ENCODE measurements at places on chromosomes 16 and 17. TPM values are rescaled to one million over a fixed set of nuclear protein-coding genes. Genes with fewer than 3 reads are reported as not detected.
A peak's percentile ranks its signal among the peaks of the same experiment; 100 is the strongest.

RTN4RL1 gene
- total RNA-seq: 0.77 TPM

GGT6 gene
- not detected for total RNA-seq

STAC2 gene
- not detected for total RNA-seq

DNA sequence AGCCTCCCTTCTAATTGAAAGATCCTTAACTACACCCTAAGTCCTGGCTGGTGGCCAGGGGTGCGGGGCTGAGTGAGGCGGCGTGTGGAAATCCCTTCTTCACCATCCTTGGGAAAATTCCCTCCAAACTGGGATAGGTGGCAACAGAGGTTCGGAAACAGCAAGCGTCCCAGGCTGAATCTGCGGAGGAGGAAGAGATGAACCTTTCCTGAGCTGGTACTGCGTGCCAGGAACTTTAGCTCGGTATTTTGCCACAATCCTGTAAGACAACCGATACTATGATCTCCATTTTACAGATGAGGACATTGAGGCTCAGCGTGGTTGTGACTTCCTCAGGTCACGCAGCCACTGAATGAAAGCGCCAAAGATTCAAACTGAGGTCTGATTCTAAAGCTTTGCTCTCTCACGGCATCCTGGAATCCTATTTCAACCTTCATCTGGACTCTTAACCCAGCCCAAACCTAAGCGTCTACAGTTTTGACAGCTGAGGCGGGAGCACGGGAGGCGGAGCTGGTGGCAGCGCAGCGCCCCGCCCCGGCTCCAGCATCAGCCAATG is 583 bp upstream of the CYLD start:
- H3K4me3 ChIP-seq: peak overlapping the region; percentile 72
- H3K27ac ChIP-seq: peak overlapping the region; percentile 40
- no peak for DNase-seq
- H3K4me1 ChIP-seq: peaks cover 13% of the 10 kb centered on the region
- H3K27me3 ChIP-seq: peaks cover 2% of the 10 kb centered on the region
- H3K36me3 ChIP-seq: no peaks in the 10 kb centered on the region

DNA sequence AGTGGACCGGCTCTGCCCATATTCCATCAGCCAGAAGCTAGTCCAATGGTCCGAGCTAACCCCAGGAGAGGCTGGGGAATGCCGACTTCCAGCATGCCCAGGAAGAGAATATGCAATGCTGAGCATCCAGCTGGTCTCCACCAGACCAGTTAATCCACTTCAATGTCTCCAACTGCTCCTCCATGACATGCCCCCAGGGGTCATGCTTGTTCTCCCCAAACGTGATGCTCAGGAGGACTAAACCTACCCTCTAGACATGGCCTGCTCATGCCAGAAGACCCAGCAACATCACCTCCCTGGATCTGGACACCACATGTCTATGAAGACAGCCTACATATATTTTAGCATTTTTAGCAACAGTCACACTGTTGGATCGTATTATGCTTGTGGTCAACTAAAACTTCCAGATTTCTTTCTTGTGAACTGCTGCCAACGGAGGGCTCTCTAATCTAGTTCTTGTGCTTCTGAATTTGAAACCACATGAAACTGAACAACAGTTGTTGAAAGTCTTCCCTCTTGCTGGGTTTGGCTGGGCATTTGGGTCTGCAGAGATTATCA is 245.1 kb downstream of the SOX9 start:
- H3K27ac ChIP-seq: no peak overlapping the region
- no peaks in the 10 kb centered on the region for H3K27me3 ChIP-seq
- H3K4me1 ChIP-seq: peaks cover 27% of the 10 kb centered on the region
- peak; percentile 85 for DNase-seq

DNA sequence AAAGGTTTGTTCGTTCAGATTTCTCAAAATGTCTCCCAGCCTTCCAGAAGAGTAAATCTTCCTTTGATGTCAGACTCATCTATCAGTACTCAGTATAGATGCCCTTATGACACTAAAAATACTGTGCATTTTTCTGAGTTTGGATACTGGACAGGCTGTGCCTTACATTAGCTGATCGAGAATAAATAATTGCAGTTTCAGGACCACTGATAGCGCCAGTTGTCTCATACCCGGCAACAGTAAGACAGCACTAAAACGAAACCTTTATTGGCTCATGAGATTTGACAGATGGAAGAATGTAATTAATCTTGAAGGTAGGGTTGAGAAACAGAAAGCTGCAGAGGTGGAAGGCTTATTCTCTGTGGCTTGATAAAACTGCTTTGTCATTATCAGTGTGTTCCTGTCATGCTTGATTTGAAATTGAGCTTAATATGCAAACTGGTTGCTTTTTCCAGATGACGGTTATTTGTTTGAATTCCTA is 1.2 kb downstream of the ATP6V0A1 start:
- DNase-seq: peak; percentile 62
- H3K27ac ChIP-seq: no peak overlapping the region
- H3K4me3 ChIP-seq: peak overlapping the region; percentile 80
- H3K27me3 ChIP-seq: no peaks in the 10 kb centered on the region

DNA sequence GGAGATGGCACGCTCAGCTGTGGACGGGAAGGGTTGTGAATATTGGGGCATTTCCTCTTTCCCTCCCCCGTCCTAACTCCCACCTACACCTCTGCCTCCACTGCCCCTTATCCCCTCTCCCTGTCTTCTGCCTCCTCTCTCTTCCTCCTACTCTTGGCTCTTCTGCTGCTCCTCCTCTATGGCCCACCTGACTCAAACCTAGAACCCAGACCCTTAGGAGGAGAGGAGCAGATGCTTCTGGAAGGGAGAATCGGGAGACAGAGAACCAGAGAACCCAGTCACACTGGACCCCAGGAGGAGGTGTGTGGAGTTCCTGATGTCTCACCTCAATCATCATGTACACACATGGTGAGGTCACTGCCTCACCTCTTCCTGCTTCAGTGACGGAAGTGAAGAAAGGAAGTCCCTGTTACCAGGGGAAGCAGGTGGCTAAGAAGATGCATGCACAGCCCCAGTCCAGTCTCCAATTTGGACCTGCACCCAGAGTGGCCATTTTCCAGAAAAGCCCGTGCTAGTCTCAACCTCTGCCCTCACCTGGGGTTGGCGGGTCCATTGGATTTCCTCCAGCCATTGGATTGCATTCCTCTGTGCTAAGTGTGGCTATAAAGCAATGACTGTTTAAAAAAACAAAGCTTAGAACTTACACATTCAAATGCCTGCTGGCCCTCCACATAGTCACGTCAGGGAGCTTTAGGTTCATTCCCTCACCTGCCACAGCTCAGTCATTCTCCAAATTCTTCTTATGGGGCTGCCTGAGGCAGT is 4.0 kb downstream of the RNF222 start:
- no peak for DNase-seq
- H3K4me3 ChIP-seq: no peak overlapping the region
- no peaks in the 10 kb centered on the region for H3K36me3 ChIP-seq
- peaks cover 14% of the 10 kb centered on the region for H3K4me1 ChIP-seq

DNA sequence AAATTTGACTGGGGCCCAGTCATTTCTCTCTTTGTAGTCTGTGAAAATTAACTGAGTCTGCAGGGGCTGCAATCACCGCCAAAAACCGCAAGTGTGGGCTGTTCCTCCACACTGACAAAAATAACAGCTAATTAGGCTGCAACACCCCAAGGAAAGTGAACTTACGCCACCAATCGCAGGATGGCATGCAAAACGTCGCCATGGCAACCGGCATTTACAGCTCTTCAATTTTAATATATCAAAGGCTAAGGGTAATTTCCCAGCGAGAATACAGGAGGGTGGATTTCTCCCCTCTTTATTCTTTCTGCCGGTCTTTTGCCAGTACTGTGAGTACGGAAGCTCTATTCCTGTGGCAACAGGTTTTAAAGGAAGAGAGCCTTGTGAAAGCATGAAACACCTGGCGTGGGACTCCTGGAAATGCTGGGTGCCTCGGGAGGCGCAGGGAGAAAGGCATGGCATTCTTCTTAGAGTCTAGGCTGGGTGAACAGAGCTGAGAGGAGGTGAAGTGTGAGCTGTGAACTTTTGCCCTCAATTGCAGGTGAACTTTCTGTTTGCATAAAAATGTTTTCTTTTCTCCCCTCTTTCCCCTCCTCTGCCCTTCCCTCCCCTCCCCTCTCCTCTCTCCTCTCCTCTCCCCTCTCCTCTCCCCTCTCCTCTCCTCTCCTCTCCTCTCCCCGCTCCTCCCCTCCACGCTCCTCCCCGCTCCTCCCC is 399.7 kb downstream of the XYLT1 start:
- peak; percentile 20 for DNase-seq
- no peaks in the 10 kb centered on the region for H3K27me3 ChIP-seq
- H3K4me1 ChIP-seq: no peaks in the 10 kb centered on the region
- H3K27ac ChIP-seq: no peak overlapping the region
- no peaks in the 10 kb centered on the region for H3K36me3 ChIP-seq
- no peak overlapping the region for H3K4me3 ChIP-seq

GRCh38 chr17:59093145-59093701 is 13.5 kb downstream of the TRIM37 start:
- peak overlapping the region; percentile 55 for H3K4me3 ChIP-seq
- DNase-seq: no peak
- no peaks in the 10 kb centered on the region for H3K27me3 ChIP-seq
- peak overlapping the region; percentile 92 for H3K27ac ChIP-seq
- peaks cover 28% of the 10 kb centered on the region for H3K4me1 ChIP-seq

DNA sequence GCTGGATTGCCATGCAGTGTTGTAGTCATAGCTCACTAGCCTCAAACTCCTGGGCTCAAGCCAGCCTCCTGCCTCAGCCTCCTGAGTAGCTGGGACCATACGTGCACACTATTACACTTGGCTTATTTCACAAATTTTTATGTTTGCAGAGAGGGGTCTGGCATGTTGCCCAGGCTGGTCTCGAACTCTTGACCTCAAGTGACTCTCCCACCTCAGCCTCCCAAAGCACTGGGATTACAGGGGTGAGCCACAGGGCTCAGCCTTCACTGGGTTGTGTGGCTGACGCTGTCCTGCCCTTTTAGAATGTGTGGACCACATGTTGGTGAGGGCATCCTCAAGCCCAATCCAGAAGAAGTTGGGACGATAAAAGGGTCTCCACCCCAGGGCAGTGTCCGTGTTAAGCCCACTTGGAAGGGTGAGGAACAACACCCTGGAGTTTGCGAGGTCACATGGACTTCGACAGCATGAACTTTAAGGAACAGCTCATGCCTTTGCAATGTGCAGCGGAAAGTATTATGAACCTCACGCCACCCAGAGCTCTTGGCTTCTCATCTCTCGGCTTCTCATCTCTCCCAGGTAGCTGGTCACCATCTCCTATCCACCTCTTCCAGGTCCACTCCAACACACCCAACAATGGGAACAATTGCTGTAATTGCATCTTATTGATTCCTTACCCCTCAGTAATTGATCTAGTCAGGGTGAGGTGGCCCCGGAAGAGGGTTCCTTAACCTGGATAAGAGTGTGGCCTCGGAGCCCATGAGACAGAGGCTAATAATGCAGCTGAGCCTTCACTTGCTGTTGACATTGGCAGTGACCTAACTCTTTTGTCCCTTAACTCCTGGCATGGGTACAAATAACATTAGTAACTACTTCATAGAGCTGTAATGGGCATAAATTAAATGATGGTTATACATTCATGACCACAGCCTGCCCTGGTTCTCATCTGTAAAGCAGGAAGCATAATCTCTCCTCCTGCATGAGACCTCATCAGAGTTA is 6.7 kb downstream of the FOXL1 start:
- peak overlapping the region; percentile 13 for H3K4me3 ChIP-seq
- peaks cover 65% of the 10 kb centered on the region for H3K4me1 ChIP-seq
- no peaks in the 10 kb centered on the region for H3K27me3 ChIP-seq
- DNase-seq: peak; percentile 76
- H3K36me3 ChIP-seq: no peaks in the 10 kb centered on the region
- H3K27ac ChIP-seq: peak overlapping the region; percentile 98

GRCh38 chr16:1626776-1627175 is 14.6 kb downstream of the CRAMP1 start:
- DNase-seq: no peak
- H3K4me3 ChIP-seq: no peak overlapping the region
- H3K27ac ChIP-seq: no peak overlapping the region
- H3K36me3 ChIP-seq: peaks cover 10% of the 10 kb centered on the region
- no peaks in the 10 kb centered on the region for H3K27me3 ChIP-seq

- no peak for DNase-seq
- H3K27me3 ChIP-seq: no peaks in the 10 kb centered on the region
- H3K27ac ChIP-seq: no peak overlapping the region
- no peaks in the 10 kb centered on the region for H3K4me1 ChIP-seq
- no peaks in the 10 kb centered on the region for H3K36me3 ChIP-seq
Observed at GRCh38 chr16:80189476-80190175, 351.2 kb upstream of the DYNLRB2 start.

DNA sequence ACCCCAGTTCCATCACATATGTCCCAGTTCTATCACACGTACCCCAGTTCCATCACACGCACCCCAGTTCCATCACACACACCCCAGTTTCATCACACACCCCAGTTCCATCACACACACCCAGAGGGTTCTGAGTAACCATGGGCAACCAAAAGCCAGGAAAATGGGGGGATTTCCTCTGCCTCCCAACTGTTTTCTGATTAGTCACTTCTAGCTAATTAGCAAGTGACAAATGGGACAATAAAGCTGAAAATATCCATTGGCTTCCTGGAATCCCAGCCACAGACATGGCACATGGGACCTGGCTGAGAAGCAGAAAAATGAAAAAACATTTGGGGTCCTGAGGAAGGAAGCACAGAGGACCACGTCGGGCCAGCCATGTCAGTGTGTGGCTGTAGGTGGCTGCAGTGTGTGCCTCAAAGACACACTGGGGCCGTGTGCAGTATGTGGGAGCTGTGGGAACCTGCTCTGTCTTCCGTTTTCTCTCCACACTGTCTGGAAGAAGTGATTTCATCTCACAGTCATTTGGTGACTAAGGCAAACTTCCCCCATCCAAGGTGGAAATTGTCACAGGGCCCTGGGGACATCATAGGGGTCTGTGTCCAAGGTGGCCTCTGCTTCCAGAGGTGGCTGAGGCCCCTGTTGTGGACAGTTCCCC is 106.7 kb downstream of the CMIP start:
- H3K36me3 ChIP-seq: no peaks in the 10 kb centered on the region
- H3K4me3 ChIP-seq: no peak overlapping the region
- DNase-seq: peak; percentile 78

DNA sequence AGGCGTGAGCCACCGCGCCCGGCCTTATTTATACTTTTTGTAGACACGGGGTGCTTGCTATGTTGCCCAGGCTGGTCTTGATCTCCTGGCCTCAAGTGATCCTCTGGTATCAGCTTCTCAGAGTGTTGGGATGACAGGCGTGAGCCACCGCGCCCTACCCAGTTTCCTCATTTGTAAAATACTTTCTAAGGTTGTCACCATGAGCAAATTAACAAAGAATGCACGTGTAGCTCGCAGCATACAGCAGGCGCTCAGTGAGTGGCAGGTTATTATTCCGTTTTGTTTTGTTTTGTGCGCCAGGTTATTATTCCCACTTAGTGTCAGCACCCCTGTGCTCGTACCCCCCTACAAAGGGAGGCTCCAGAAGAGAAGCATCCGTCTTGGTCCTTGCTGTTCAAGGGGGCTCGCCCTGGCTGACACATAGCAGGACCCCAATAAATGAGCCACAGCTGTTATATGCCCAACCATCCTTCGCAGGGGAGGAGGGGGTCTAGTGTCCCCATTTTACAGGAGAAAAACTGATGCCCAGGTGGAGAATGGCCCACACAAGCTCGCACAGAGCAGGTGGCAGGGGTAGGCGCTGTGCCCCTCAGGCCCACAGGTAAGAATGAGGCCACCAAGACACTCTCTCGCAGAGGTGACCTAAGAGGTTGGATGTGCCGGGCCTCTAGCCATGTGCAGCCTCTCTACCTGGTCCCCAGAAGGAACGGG is 686 bp upstream of the MIEF2 start:
- H3K4me3 ChIP-seq: peak overlapping the region; percentile 75
- peak; percentile 36 for DNase-seq
- peaks cover 13% of the 10 kb centered on the region for H3K36me3 ChIP-seq
- peak overlapping the region; percentile 46 for H3K27ac ChIP-seq
- H3K27me3 ChIP-seq: no peaks in the 10 kb centered on the region
- H3K4me1 ChIP-seq: peaks cover 26% of the 10 kb centered on the region
